ENCODE measurements at places on chromosomes 3 and 15.

- DNase-seq: no peak
Observed at GRCh38 chr3:107877936-107878335, 212.9 kb downstream of the CD47 start.

DNA sequence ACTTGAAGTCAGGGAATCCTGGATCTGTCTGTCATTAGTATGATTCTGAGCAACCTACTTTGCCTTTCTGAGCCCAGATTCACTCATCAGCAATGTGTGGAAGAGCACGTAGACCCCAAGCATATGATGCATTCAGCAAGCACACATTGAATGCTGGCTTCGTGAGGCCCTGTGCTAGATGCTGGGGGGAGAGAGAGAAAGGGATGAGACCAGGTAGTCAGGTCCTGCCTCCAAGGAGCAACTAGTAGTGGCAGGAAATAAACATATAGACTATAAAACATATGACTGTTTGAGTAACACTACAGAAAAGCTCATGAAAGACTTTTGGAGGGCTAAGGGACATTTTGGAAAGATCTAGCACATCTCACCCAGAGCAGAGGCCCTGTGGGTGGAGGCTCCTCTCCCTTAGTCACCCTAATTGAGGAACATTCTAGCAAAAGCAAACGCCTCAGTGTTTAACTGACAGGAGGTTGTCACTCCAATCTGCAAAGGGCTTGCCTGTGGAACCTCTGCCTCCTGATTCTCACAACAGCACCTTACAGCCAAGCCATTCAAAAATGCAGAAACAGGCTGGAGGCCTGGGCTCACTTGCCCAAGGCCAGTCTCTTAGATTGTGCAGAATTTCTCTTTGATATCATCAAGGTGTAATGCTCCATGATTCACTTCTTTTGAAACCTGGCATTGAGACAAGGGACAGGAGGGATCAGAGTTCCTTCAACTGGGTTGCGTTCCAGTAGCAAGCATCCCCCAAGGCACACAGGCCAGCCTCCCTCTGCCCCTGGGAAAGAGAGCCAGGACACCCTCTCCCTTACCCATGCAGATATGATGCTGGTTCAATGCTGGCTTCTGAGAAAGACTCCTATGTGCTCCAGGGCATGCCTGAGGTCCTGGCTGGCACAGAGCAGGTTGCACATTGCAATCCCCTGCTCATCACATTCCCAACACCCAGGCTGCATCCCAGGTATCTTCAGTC lies 26.1 kb downstream of the STARD5 start:
- DNase-seq: no peak

DNA sequence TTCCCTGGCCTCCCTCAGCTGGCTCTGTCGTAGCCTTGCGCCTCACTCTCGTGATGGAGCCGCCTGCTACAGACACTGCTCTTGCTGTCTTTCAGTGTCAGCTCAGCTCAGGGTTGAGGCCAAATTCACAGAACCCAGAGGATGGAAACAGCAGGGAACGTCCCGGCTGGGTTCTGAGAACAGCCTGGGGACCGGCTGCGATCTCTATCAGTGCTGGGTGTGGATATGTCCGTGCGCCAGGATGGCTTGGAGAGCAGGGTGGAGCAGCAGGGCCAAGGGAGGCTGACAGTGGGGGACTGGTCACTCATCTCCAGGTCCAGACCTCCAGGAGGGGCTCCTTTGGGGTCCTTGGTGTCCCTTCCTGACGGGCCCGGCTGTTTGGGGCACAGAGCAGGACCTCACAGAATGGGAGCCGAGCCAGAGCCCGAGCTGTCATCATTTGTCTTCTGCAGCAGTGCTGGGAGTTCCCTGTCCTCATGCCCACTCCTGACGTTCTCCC lies 18.4 kb downstream of the KLF15 start:
- DNase-seq: no peak

DNA sequence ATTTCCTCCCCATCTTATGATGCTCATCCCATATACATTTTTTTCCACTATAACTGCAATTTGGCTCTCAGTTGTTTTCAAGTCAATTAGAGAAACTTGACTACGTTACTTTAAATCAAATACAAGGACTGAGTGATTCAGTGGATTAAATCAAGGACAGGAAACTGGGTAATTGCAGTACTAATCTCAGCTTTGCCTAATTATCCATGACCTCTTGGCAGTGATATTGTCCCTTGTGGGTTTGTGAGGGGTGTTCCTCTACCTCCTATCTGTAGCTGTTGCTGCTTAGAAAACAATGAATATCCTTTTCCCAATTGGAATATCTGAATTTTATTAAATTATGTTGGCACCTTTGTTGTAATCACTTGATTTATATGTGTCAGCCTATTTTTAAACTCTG lies 79.4 kb downstream of the ZPLD1 start:
- DNase-seq: no peak

GRCh38 chr15:99122831-99123712 lies 18.2 kb downstream of the SYNM start:
- no peak for DNase-seq

DNA sequence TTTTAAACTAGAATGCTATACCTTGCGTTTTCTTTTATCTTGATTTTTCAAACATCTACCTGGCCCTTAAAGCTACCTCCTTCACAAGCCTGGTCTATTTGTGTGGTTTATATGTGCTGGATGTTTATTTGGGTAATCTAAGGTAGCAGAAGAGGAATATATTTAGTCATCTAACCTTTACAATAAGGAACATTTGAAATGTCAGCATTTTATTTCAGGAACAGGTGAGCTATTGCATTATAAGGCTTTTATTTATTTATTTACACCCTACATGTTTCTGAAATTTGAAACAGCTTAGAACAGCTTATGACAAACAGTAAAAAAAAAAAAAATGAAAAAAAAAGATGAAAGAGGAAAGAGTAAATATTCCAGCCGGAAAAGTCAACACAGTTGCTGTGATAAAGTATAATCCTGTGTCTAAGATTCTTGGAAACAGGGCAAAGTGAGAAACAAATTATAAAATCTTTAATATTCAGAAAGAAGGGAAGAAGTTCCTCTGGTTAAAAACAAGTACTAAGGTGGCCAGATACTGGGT lies 19.5 kb downstream of the HHLA2 start:
- DNase-seq: no peak

- DNase-seq: no peak
Observed at GRCh38 chr3:17972959-17973906, 230.8 kb upstream of the TBC1D5 start.

DNA sequence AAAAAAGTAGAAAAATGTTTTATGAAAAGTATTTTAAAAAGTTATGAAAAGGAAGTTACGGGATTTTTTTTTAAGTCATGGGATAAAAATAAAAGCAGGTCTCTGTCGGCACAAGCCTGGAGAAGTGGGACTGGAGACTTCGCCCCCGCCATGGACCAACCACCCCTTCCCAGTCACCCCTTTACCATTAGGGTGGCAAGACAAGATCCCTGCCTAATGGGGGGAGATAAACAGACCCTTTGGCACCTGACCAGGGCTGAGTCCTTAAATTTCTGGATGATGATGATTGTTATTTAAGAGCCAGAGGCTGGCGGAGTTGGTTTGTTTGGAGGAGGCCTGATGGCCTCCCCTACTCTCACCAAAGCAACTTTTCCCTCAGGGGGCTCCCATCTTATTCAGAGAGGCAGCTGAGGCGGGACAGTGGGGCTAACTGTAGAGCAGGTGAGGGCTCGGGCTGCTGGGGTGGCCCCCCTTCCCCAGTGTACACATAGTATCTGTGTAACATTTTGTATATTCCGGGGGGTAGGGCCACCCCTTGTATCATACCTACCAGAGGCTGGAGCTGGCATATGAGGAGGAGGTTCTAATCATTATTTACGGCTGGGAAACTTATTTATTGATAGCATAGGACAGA lies 74.0 kb downstream of the ADAMTS7 start:
- DNase-seq: no peak

GRCh38 chr3:21913791-21914190 lies 162.8 kb upstream of the ZNF385D start:
- DNase-seq: no peak

- DNase-seq: no peak
Observed at GRCh38 chr3:88101142-88101541, 42.1 kb downstream of the ZNF654 start.

DNA sequence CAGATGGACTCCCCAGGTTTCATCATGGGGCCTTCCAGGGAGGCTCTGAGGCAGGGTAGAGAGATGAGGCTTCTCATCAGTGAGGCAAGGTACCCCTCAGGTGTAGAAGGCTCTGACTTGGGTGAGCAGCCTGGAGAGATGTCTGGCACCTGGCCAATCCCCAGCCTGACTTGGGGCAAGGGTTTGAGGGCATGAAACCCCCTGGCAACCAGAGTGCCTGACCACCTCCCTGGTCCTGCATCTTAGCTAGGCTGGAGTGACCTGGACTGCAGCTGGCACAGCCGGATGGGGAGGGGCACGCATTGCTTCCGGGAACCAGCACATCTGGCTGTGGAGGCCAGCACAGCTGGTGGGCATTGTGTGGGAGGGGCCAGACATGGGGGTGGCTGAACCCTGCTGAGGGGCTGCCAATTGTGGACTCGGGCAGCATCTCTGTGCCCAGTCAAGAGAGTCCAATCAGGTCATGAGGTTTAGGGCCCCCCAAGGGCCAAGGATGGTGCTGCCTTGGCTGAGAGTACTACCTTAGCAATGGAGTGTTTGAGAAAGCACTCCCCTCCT lies 1.9 kb downstream of the ZBTB47 start:
- peak; percentile 49 for DNase-seq

DNA sequence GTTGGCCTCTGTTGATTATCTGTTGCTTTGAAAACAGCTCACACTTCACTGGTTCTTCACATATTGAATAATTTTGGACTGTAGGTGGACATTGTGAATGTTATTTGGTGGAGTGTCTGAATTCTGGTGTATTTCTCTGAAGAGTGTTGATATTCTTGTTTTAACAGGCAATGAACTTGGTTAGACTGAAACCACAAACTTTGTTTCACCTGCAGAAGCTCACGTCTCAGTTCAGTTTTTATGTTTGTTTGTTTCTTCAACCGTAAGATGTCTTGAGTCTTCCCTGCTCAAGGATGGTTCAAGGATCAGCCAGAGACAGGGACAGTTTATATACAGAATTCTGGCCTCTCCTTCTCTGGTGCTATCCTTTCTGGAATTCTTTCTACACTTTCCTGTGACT lies 43.6 kb downstream of the C3orf20 start:
- DNase-seq: no peak

DNA sequence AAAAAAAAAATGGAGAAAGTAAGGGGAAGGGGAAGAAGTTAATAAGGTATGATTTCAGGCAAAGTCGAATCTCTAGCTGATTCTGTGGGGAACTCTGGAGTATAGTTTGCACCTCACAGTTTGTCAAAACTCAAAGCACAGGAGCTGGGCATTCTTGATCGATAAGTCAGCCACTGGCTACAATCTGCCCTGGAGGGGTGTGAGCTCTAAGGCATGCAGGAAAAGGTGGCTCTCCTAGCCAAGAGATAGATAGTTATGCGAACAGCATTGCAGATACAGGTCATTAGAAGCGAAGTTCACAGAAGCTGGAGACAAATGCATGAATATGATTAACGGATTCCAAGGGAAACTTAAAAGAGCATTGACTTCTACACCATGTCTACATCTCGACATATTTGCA lies 952.6 kb downstream of the AGBL1 start:
- no peak for DNase-seq

GRCh38 chr3:100941041-100941440 lies 52.2 kb downstream of the ABI3BP start:
- no peak for DNase-seq

- peak; percentile 50 for DNase-seq
Observed at GRCh38 chr3:19866751-19867347, 67.2 kb downstream of the EFHB start.

- no peak for DNase-seq
Observed at GRCh38 chr3:162491952-162492351, 995.3 kb downstream of the OTOL1 start.

GRCh38 chr15:49637857-49638256 lies 17.0 kb downstream of the DTWD1 start:
- no peak for DNase-seq

GRCh38 chr3:188683032-188683521 lies 488.7 kb upstream of the TPRG1 start:
- peak; percentile 54 for DNase-seq

GRCh38 chr3:58175437-58176184 lies 35.2 kb downstream of the DNASE1L3 start:
- no peak for DNase-seq

- no peak for DNase-seq
Observed at GRCh38 chr3:19901918-19902317, 32.1 kb downstream of the EFHB start.

GRCh38 chr3:72033666-72034428 lies 248.9 kb upstream of the PROK2 start:
- no peak for DNase-seq

DNA sequence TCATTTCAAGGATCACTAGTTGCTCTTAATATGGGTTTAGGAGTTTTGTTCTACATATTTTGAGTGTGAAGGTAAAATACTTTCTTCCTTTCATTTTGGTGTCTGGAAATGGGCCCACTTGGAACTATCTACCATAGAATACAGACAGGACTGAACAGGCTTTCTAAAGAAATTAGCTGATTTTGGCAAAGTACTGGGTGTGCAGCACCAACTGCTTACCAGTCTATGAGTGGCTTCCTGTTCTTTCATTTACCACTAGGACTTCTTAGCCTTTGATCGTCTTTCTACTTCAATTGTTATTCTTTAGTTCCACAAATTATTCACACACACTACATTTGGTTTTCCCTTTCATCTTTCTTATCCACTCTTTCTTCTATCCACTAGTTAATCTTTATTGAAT lies 1196.3 kb downstream of the ROBO1 start:
- no peak for DNase-seq

DNA sequence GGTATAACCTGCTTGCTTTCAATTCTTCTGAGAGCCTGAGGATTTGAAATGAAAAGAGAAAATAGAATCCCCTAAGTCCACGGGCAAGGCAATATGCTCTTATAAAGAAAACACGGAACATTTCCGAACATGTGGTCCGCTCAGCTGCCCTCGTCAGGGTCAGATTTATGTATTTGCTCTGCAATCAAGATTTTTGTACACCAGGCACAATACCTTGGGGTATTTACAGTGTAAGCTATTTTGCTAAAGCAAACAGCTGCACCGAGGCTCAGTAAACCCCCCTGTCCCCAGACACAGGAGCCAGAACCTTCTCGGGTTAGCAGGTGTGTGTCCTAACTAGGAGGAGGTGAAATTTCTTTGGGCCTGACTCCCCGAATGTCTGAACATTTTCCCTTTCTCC lies 155.8 kb upstream of the LRIG1 start:
- no peak for DNase-seq

DNA sequence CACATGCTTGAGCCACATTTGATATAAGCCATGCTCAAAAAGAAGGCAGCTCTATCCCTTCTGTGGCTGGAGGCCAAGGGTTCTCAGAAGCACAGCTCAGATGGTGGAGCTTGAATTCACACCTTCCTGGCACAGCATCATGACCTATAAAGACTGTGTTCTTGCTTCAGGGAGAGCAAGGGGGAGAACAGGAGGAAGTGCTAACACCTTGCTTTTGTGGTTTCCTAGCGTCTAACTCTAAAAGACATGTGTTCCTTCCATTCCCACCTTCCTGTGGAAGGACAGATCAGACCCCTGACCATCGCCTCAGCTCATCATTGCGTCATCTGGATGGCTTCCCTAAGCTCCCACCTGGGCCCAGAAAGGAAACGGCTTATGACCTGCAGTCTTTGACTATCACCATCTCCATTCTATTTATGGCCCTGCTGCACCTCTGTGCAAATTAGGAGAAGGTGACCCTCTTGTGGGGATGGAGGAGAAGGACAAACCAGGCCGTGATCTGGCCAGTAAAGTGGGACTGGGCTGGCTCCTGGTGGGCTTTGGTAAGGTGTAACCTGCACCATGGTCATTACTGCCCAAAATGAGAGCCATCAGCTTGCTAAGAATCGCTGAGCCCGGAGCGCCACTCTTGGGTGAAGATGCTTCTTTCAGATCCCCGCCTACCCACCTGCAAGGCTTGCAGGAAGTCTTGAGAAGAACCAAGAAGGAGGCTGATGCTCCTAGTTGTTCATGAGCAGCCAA lies 128.5 kb downstream of the SERPINI1 start:
- DNase-seq: no peak
